Thyroid gland (tissue), 4 donors: ENCODE measurements at places on chromosomes 6 and 20. TPM values are rescaled to one million over a fixed set of nuclear protein-coding genes. Genes with fewer than 3 reads are reported as not detected.

ATP5F1E gene
- 57.8 TPM for total RNA-seq

AURKA gene
- total RNA-seq: 2.4 TPM

FAM217A gene
- total RNA-seq: 0.27 TPM

BTNL2 gene
- not detected for total RNA-seq

CPNE5 gene
- total RNA-seq: 4.6 TPM

BAG2 gene
- total RNA-seq: 11.5 TPM

LRRC73 gene
- total RNA-seq: 1.6 TPM

KCNB1 gene
- 0.54 TPM for total RNA-seq

NKX2-2 gene
- total RNA-seq: not detected

PNLDC1 gene
- total RNA-seq: not detected

FERMT1 gene
- 6.7 TPM for total RNA-seq

C6orf58 gene
- not detected for total RNA-seq

ADAM33 gene
- total RNA-seq: 9.1 TPM

LIN28B gene
- 0.24 TPM for total RNA-seq

DEFB132 gene
- not detected for total RNA-seq

GHRH gene
- total RNA-seq: not detected

HLA-DOB gene
- total RNA-seq: not detected

PLA2G7 gene
- 14.3 TPM for total RNA-seq

ZC2HC1B gene
- total RNA-seq: not detected

RAD21L1 gene
- not detected for total RNA-seq

PTCHD4 gene
- 4.0 TPM for total RNA-seq

TMEM74B gene
- 1.4 TPM for total RNA-seq

C20orf141 gene
- total RNA-seq: not detected

PCK1 gene
- 1.2 TPM for total RNA-seq

NFATC2 gene
- 8.7 TPM for total RNA-seq

COL11A2 gene
- 1.6 TPM for total RNA-seq

PSORS1C1 gene
- 2.1 TPM for total RNA-seq

EEF1A2 gene
- 2.0 TPM for total RNA-seq

TUBE1 gene
- total RNA-seq: 31.1 TPM

PACSIN1 gene
- total RNA-seq: not detected

MAP3K4 gene
- total RNA-seq: 34.9 TPM

MMP24 gene
- total RNA-seq: 1.6 TPM

KIF25 gene
- total RNA-seq: not detected

STMN3 gene
- 53.7 TPM for total RNA-seq

BMP2 gene
- 19.1 TPM for total RNA-seq

KHDC1 gene
- 5.1 TPM for total RNA-seq

CLPSL2 gene
- not detected for total RNA-seq

ADGRB3 gene
- 0.45 TPM for total RNA-seq

ZGPAT gene
- 36.3 TPM for total RNA-seq

DIDO1 gene
- total RNA-seq: 69.6 TPM

ZBTB12 gene
- 1.2 TPM for total RNA-seq

OR2H1 gene
- total RNA-seq: not detected

TGM2 gene
- 17.5 TPM for total RNA-seq

GJA10 gene
- not detected for total RNA-seq

EGFL8 gene
- 5.7 TPM for total RNA-seq

SIGLEC1 gene
- 5.2 TPM for total RNA-seq

SSR1 gene
- 55.9 TPM for total RNA-seq

PHF10 gene
- 64.0 TPM for total RNA-seq

USP49 gene
- 9.8 TPM for total RNA-seq

MTFR2 gene
- total RNA-seq: not detected

MRAP2 gene
- total RNA-seq: 0.33 TPM

RGL2 gene
- 66.8 TPM for total RNA-seq

ESF1 gene
- 10.5 TPM for total RNA-seq

ERVFRD-1 gene
- total RNA-seq: not detected

POPDC3 gene
- not detected for total RNA-seq

TSHZ2 gene
- 15.3 TPM for total RNA-seq

TAAR5 gene
- total RNA-seq: not detected

ZNF184 gene
- 12.1 TPM for total RNA-seq

BTN3A1 gene
- 16.7 TPM for total RNA-seq

CNKSR3 gene
- total RNA-seq: 4.5 TPM
